Stimulated activated CD4-positive, alpha-beta T cell treated with anti-CD3 and anti-CD28 coated beads, Interleukin-2, amount 100 ng/mL, for 24 hours (primary cell): ENCODE measurements at places on chromosomes 4 and X.

DNA sequence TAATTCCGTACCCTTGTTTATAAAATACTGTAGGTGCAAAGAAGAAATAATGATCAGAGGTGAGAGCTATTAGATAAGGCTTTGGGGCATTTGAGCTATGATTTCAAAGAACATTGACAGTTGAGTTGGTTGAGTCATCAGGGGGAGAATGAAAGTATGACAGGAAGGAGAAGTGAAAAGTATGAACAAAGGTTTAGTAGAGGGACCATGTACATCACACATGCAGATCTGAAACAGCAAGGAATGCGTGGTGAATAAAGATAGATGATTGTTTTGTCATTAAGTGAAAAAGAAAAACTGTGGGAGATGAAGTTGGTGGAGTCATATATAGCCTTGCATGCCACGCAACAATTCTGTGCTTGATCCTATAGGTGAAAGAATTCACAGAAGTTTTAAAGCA lies 163.1 kb downstream of the ARAP2 start:
- no peak for DNase-seq

DNA sequence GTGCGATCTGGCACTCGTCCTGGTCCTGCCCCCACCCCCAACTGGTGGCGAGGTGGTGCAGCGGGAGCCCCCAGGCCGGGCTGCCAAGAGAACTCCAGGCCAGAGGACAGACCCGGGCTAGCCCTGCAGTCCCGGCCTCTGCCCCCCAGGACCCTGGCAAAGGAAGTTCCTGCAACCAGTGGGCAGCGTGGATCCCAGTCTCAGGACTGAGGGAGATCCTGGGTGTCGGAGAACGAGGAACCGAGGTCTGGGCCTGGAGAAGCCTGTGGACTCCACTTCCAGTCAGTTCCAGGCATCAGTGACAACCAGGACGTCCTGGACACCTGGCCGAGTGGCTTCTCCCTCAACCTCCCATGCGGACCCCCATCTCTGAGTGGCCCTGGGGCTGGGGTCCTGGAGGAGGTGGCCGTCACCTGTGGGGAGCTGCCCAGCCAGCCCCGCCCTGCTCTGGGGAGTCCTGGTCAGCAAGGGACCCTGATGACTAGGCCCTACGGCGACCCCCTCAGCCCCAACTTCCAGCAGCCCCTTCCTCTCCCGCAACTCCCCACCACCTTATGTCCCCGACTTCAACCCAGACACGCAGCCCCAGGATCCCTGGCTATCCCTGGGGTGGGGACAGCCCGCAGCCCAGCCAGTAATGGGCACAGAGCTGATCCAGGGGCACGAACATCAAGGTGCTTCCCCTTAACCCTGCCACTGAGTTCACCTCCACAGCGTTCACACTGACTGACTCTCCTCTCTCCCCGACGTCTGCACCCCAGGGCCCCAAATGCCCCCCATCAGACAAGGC lies 53.7 kb upstream of the NKX1-1 start:
- DNase-seq, result no peak

DNA sequence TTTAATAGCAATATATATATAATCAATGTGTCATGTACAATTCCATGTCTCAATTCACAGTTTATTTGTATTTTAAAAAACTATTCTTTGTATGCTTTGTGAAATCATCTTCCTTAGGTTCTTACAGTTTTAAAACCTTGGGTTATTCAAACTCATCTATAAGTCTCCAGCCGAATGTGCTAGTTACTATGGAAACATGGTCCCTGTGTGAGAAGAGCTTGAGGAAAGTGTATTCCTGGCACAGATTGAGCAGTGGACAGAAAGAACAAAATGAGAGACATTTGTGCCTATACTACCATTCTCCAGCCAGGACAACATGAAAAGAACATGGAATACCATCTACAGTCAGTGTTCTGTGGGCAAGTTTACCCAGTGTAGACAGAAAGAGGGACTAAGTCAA lies 103.4 kb downstream of the EFHC2 start:
- no peak for DNase-seq

DNA sequence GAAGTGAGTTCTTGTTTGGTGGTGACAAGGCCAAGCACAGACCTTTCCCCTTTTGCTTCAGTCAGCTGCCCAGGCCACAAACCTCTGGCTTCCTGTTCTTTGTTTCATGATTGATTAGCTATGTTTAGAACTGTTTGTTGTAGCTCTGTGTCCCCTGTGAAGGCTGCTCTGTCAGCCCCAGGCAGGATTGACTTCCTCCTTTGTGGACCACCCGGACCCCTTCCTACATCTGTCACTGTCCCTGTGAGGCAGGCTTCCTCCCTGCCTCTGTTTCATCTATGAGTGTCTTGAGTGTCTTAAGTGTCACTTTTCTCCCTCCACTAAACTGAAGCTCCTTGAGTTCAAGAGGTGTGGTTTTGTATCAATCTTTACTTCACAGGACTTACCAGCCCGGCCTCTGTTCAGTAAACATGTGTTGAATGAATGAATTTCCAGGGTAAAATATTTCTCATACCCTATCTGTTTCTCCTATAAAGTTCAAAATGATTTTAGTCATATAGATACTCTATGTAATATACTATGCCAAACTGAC lies 83.5 kb downstream of the ZNF674 start:
- no peak for DNase-seq

DNA sequence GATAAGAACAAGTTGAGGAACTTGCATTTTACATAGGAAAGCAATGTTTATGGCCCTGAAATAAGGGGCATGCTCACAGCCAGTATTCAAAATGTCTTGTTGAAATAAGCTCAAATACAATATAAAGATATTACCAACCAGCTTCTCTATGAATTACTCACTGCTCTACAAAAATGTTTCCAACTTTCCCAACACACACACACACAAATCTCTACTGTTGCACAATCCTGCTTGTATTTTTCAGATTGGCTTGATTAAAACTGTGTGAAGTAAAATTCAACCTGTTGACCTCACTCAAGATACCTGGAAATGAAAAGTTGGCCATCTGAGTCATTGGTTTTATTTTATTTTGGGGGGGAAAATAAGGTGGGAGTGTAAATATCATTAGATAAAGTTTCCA lies 128.6 kb downstream of the CHIC2 start:
- DNase-seq, result no peak

DNA sequence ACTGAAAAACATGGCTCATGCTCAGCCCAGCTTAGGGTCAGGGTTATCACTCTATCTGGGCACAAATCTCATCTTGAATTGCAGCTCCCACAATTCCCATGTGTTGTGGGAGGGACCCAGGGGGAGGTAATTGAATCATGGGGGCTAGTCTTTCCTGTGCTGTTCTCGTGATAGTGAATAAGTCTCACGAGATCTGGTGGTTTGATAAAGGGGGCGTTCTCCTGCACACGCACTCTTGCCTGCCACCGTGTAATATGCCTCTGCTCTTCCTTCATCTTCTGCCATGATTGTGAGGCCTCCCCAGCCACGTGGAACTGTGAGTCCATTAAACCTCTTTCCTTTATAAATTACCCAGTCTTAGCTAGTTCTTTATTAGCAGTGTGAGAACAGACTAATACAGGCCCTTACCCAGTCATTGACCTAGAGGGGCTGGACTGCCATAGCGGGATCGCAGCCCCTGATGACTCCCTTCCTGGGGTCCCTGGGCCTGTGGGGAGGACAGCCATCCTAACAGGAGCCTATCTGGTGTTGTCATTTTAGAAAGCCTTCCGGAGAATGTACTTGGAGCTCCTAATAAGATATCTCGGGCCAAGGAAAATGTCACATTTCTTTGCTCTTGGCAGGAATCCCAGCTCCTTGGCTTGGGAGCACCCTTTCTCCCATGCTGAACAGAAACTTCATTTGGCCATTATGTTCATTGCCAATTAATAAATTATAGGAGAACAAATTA lies 112.6 kb downstream of the PHKA2 start:
- DNase-seq, result no peak

GRCh38 chr4:187209921-187210613 lies 486.4 kb upstream of the FAT1 start:
- no peak for DNase-seq

GRCh38 chr4:38180456-38180855 lies 220.3 kb downstream of the PTTG2 start:
- DNase-seq, result no peak

DNA sequence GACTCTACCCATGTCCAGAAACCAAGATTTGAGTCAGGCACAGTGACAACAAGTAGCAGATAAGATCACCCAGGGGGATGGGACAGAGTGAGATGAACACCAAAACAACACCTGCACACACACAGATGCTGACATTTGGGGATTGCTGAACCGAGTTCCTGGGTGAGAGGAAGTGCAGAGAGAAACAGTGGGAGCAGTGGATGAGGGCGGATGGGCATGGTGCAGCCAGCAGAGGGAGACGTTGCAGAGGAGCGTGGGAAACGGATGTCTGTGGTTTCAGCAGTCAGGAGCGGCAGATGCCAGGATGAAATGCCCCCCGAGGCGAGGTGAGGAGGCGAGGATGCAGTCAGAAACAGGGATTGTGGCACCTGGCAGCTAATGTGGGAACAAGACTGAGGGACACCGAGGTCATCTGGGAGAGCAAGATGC lies 78.6 kb upstream of the STS start:
- no peak for DNase-seq

GRCh38 chr4:168930413-168931196 lies 79.5 kb downstream of the CBR4 start:
- DNase-seq, result no peak

GRCh38 chr4:184972991-184973390 lies 45.3 kb upstream of the HELT start:
- DNase-seq, result no peak

DNA sequence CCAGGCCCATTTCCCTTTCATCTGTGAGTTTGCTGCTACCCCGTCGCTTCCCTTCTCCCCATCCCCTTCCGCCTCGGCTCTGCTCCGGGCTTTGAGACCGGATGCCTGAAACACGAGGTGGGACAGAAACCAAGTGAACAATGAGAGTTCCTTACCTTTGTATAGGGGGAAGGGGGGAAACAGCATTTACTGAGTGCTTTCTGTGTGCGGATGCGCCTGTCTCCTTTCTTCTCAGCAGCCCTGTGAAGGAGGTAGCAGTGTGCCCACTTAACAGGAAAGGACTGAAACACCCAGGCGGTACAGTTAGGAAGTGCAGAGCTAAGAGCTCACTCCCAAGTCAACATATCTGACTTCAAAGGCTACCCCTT lies 43.2 kb upstream of the TMSB15B start:
- DNase-seq, result no peak

GRCh38 chr4:139710073-139710472 lies 44.5 kb downstream of the MGST2 start:
- no peak for DNase-seq

GRCh38 chr4:48906206-48907173 lies at the start of gene OCIAD2:
Gene OCIAD2 (minus strand): TSS chr4:48906774. CDS start chr4:48904549, 2,225 bp downstream.
- DNase-seq, result peak; percentile 80

GRCh38 chrX:68658530-68658929 lies 11.1 kb downstream of the STARD8 start:
- no peak for DNase-seq

DNA sequence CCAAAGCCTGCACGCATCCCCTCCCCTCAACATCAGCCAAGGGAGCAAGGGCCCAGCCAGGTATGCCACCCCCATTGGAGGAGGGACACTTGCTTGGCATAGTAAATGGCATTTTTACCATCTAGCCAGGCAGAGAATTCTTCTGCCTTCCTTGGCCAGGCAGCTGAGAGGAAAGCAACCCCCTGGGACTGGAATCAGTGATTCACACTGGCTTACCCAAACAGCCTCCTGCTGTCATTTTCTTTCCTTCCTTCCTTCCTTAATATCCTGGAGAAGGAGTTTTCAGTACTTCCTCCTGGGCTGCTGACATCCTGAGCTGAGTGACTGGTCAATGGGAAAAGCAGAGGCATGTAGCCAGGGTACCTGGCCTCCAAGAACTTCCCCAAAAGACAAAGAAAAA lies 28.6 kb upstream of the KIAA1210 start:
- DNase-seq, result no peak

GRCh38 chr4:123583043-123583442 lies 186.4 kb downstream of the SPRY1 start:
- DNase-seq, result no peak

GRCh38 chr4:17327591-17327990 lies 184.3 kb downstream of the QDPR start:
- no peak for DNase-seq

DNA sequence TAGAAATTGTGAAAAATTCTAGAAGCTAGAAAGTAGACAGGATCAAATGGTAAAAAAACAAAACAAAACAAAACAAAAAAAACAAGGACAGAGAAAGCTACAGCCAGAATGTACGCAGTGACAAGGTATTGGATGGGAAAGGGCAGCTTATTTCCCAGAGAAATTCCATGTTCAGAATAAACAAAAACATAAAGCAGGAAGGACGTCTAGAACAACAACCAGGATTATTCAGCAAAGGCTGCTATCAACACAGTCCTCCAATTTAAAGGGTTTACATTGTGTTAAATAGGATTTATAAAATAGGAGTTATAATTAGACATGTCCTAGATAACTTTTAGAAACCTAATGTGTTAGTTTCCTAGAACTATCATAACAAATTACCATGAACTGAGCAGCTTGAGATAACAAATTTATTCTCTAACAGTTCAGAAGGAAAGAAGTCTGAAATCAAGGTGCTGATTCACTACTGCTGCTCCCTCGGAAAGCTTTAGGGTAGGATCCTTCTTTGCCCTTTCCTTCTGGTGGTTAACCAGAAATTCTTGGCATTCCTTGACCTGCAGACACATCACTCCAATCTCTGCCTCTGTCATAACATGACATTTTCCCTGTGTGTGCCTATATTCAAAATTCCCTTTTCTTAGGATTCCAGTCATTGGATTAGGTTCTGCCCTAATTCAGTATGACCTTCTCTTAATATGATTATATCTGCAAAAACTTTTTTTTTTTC lies 175.6 kb downstream of the SNCA start:
- DNase-seq, result no peak

DNA sequence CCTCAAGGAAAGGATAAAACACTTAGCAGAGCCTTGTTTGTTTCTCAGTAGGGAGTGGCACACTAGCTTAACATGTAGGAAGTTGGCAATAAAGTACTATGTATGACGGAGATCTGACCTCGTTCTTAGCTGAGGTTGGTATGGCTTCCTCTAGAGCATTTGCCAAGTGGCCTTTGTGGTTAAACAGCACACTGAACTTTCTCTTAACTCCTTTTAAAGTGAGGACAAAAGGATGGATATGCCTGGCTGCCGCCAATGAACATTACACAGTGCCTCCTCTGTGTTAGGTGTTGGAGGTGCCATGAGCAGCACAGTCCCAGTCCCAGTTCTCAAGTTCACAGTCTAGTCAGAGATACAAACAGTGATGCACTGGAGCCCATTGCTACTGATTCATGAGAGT lies 54.4 kb downstream of the VGLL1 start:
- DNase-seq, result no peak

GRCh38 chr4:20983763-20984575 lies 283.7 kb downstream of the PACRGL start:
- DNase-seq, result no peak

GRCh38 chr4:41318839-41319530 lies 62.3 kb downstream of the UCHL1 start:
- DNase-seq, result no peak

GRCh38 chrX:15277604-15278003 lies 7.7 kb upstream of the ASB9 start:
- no peak for DNase-seq

DNA sequence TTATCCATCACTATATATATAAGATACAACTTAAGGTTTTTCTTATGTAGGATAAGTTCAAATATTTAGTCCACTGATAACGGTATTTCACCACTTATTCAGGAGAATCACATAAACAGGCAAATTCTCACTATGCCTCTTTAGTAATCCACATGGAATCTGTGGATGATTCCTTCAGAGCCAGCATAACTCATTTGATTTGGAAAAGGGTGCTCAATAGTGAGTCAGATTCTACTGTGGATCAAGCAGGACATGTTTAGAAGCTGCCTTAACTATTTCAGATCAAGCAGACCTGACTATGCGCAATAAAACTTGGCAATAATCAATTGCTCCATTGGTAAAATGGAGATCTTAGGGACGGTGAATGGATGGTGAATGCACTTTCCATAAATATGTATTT lies 184.1 kb downstream of the CBR4 start:
- DNase-seq, result no peak
